Forelimb muscle (tissue), 1 donor: ENCODE measurements at places on chromosomes 5 and 9. TPM values are rescaled to one million over a fixed set of nuclear protein-coding genes. Genes with fewer than 3 reads are reported as not detected.

GRCh38 chr9:20442461-20443319, 179.6 kb downstream of the MLLT3 start:
- DNase-seq, result peak; percentile 6

GRCh38 chr5:95873351-95873750, 50.8 kb upstream of the GLRX start:
- DNase-seq, result no peak

DNA sequence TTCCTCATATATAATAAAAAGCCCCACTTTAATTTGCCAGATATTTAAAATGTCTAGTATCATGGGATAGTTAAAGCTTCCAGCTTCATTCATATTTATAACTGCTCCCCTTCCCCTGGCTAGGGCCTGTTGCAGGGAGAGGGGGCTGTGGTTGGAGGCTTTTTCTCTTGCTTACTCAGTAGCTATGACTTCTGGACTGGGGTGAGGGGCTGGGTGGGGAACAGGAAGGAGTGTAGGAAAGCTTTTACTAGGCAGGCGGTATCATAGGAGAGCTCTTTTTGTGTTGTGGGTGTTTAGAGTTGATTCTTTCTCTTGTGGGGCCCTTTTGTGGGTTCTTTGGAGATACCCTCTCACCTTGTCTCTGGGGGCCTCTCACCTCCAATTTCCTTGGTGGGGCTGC, 39.4 kb downstream of the PIP5K1B start:
- DNase-seq, result no peak

- no peak for DNase-seq
These were observed 77.9 kb upstream of the VPS13A start for GRCh38 chr9:77099388-77099787.

DNA sequence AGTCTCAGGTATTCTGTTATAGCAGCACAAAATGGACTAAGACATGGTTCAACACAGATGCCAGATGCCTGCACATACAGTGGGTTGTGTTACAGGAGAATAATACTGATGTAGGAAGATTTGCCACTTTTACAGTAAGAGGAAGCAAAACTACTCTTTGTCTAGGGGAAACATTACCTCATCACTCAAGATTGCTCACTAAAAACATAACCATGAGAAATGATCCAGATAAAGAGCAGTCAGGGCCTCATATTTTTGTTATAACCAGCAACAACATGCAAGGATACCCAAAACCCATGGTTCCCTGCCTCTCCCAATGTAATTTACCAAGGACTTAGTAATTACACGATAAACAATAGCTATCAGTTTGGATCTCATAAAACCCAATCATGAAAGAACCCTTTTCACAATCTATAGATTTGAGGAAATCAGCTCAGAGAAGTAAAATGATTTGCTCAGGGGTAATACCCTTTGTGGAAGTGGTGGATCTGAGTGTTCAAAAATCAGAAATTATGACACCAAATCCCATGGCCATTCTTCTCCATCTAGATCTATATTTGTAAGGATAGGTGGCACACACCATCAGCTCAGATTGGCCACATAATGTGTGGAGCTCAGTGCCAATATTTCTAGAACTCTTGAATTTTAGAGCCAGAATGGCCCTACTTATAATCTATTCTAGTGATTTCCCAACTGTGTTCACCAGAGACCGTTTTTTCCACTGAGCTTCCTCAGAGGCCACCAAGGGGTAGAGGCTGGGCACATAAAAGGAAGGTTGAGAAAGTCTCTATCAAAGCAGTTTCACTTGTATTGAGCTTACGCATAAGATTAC, 27.8 kb downstream of the DPYSL3 start:
- no peak for DNase-seq

GRCh38 chr5:147340941-147341340, 106.1 kb downstream of the STK32A start:
- no peak for DNase-seq

DNA sequence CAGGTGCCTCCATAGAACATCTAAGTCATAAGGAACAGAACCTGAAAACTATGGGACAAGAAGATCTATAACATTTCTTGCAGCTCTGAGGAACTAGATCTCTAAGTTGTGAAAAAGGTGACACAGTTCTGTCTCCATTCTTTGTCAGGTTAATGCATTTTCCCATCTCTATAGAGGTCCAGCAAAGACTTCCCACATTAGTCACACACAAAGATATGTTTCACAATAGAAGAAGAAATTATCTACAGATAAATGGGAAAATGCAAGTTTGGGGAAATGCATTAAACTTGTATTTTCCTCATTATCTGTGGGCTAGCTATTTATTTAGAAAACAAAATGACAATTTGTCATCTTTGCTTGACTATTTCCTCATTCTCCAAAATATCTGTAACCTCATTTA, 458.6 kb upstream of the PAPPA start:
- DNase-seq, result no peak

GRCh38 chr5:32190095-32190494, 16.0 kb upstream of the GOLPH3 start:
- peak; percentile 93 for DNase-seq

DNA sequence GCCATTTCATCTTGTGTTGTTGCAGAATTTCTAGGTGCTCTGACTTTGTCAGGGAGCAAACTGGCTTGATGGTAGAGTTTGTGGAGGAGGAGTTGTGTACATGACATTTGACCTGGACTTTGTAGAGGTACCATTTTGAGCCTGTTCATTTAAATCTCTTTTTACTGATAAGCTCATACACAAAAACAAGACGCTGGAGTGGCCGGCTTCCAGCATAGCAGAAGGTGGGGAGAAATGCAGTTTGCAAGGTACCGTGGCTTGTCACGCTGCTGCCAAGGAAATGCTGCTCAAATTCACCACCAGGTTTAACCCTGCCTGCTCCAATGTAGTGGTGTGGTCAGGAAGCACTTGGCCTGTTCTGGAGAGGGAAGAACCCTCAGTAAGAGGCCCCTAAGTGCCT, 18.9 kb upstream of the IQGAP2 start:
- no peak for DNase-seq

- DNase-seq, result peak; percentile 70
These were observed 75.1 kb downstream of the FGF18 start for GRCh38 chr5:171494452-171495121.

DNA sequence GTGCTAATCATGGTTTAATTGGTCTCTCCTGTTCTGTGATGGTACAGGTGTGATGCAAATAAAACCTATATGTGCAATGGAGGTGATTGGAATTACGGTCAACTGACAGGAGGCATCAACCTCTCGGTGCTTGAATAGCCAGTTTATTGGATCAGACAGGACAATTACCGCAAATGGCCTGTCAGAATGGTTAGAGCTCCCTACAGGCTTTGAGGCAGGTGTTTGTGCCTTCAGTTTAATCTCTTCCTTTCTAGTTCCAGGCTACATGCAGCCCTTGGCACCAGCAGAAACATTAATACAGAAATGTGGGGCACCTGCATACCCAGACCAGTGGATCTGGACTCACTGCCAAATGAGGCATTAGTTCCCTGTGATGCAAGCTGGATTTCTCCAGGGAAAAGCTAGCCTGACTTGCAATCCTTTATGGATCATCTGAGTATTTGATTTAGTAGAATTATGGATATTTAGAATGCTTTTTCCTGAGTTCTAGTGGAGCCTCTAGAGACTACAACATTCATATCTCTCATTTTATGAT, 128.6 kb downstream of the MAT2B start:
- DNase-seq, result no peak

- DNase-seq, result no peak
These were observed 183.6 kb downstream of the CFAP90 start for GRCh38 chr5:7667216-7667767.

GRCh38 chr5:66666778-66667177, 70.6 kb downstream of the MAST4 start:
- no peak for DNase-seq

DNA sequence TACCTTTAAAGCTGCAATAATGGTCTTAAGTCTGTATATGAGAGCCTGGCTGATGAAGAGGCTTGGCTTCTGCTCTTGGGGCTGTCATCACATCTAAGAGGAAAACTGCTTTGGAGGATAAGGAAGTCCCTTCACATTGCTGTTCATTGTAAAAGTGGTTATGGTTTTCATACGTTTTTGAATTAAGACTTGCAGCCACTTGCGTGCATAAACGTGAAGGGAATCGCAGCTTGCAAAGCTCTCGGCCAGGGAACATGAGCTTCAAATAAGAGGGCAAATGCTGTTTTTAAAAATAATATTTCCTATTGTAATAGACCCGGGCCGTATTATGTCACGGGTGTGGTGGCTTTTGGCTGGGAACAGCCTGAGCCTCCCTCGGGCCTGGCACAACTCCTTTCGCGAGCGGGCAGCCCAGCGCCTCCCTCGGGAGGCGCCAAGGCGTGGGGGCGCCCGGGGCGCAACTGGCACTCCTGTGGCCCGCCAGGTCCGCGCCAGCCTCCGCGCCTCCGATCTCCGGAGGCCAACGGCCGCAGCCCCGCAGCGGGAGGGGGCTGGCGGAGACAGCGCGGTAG, 538 bp upstream of the ARHGEF28 start:
- DNase-seq, result no peak

DNA sequence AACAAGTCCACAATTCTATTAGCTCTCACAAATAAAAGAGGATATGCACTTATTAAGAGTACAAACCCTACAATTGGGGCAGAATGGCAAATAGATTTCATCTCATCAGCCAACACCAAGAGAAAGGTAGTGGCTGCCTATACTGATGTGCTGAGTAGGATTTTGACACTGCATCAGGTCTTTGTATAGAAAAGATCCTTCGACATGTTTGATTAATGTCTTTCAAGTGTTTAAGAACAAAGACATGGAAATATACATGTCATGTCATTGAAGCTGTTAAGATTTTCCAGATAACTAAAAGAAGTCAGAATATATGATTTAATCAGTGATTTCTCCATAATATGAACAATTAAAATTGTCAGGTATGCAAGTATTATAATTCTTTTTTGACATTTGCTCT, 238.7 kb upstream of the GRAMD2B start:
- no peak for DNase-seq

DNA sequence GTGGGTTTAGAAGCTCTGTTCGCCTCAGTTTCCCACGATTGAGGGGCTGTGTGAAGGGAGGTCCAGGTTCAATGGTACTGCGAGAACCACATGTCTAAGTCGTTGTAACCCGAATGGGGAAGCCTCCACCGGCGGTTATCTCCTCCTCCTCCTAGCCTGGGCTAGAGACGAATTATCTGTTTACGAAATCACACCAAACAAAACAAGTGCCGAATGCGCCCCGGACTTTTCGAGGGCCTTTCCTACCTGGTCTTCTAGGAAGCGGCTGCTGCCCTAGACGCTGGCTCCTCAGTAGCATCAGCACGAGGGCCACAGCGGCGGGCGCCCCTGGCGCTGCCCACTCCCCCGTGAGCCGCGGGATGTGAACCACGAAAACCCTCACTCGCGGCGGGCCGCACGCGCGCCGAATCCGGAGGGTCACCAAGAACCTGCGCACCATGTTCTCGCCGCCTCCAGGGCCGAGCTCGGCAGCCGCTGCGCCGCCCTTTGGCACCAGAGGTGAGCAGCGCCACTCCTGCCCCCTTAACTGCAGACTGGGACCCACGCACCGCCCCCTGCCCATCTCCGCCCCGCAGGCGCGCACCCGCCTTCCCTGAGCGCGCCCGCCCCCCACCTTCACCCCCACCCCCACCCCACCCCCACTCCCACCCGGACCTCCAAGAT, at the start of gene CDKN2A:
CDKN2A (minus strand) TSS at position 500 of the 663 bp plus-strand sequence.
- DNase-seq, result no peak

DNA sequence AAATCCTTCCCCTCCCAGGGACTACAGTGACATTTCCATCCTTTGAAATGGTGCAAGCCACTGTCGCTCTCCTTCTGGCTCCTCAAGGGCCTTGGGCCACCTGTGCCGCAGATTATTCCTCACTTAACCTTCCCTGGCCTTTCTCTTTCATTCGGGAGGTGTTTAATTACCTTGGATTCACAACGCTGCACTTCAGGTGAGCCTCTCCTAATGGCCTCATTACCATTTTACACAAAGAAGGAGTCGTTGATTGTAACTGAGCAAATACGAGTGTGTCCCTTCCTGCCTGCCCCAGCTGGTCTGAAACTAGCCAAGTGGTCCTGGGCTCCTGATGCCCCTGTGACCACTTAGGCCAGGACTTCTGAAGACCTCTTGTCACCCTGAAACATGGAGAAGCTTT, 205.0 kb downstream of the CRB2 start:
- no peak for DNase-seq

DNA sequence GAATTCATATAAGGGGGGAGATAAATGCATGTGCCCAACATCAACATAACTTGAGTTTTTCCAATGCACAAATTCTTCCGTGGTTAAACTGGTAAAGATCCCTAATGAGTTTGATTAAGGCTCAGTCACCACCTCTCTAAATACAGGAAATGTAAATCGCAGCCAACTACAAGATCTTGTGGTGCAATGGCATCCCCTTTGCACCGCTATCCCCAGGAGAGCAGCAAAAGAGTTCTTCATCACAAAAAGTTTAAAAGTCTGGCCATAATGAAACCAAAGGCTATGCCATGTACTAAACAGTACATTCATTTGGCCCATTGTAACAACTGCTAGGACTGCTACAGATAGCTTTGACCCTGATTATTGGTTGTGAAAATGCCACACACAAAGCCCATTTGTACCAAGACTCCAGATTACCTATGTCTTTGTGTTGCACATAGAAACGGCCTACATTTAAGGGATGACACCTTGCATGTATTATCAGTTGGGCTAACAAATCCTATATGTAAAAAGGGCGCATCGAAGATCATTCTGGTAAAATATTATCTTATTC, 44.5 kb downstream of the ZNF608 start:
- no peak for DNase-seq

DNA sequence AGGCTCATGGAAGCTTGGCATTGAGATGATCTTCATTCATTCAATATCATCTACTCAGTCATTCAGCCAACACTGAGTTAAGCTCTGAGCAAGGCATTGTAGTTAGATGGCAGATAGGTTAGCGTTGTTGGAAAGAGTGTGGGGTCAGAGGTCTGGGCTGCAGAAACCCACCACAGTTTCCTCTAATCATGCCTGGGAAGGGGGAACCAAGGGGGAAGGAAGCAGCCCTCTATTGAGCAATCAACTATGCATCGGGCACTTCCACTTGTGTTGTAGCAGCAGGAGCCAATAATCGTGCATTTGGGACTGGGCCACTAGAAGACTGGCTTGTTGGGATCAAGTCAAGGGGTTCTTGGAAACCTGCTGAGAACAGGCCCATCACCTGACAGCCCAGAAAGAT, 139.1 kb downstream of the PIP5K1B start:
- DNase-seq, result no peak

DNA sequence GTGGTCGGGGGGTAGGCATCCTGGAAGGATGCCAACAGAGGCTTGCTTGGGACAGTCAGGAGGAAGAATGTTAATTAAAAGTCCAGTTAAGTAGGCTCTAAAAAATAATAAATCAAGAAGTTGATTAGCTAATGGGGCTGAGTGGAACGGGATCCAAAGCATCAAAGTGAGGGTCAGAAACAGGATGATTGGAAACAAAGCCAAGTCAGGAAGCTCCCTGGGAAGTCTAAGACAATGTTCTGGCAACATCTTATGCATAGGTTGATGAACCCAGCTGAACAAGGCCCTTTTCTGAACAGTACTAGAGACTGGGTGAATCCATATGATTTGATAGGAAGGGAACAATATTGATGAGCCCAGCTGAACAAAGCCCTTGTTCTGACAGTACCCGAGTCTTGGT, 50.2 kb upstream of the STARD4 start:
- DNase-seq, result no peak

Gene CKMT2
- polyA plus RNA-seq, result 102 TPM

Gene C1QTNF2
- 19.8 TPM for polyA plus RNA-seq

Gene SHOC1
- 0.11 TPM for polyA plus RNA-seq

Gene C5orf52
- polyA plus RNA-seq, result not detected

Gene DNM1
- 53.3 TPM for polyA plus RNA-seq

Gene CNTNAP3B
- 5.6 TPM for polyA plus RNA-seq

Gene FAM153A
- 0.30 TPM for polyA plus RNA-seq

Gene CATSPER3
- 0.87 TPM for polyA plus RNA-seq

Gene ZNF454
- 3.7 TPM for polyA plus RNA-seq

Gene CENPP
- polyA plus RNA-seq, result 3.9 TPM
